Pancreas (tissue), 10 donors: ENCODE measurements at places on chromosomes 5 and 9. TPM values are rescaled to one million over a fixed set of nuclear protein-coding genes. Genes with fewer than 3 reads are reported as not detected.

The MGAT4B gene
- total RNA-seq: 47.8 TPM

The NME5 gene
- total RNA-seq: 2.4 TPM

The KLF4 gene
- total RNA-seq: 5.2 TPM

The PAPPA gene
- total RNA-seq: 2.8 TPM

The CAPSL gene
- not detected for total RNA-seq

The IFNA1 gene
- not detected for total RNA-seq

The C9orf153 gene
- not detected for total RNA-seq

The OGN gene
- 5.8 TPM for total RNA-seq
